ENCODE measurements at places on chromosomes 6 and 20. TPM values are rescaled to one million over a fixed set of nuclear protein-coding genes. Genes with fewer than 3 reads are reported as not detected.

Gene SCP2D1
- not detected for total RNA-seq

GRCh38 chr6:29014729-29015608 is 9.9 kb upstream of the ZNF311 start:
- peak; percentile 78 for DNase-seq

- DNase-seq: no peak
Measured at GRCh38 chr20:38303908-38304379, at the start of gene BPI. Gene BPI (plus strand): TSS chr20:38304156. CDS start chr20:38304224, 68 bp downstream.

DNA sequence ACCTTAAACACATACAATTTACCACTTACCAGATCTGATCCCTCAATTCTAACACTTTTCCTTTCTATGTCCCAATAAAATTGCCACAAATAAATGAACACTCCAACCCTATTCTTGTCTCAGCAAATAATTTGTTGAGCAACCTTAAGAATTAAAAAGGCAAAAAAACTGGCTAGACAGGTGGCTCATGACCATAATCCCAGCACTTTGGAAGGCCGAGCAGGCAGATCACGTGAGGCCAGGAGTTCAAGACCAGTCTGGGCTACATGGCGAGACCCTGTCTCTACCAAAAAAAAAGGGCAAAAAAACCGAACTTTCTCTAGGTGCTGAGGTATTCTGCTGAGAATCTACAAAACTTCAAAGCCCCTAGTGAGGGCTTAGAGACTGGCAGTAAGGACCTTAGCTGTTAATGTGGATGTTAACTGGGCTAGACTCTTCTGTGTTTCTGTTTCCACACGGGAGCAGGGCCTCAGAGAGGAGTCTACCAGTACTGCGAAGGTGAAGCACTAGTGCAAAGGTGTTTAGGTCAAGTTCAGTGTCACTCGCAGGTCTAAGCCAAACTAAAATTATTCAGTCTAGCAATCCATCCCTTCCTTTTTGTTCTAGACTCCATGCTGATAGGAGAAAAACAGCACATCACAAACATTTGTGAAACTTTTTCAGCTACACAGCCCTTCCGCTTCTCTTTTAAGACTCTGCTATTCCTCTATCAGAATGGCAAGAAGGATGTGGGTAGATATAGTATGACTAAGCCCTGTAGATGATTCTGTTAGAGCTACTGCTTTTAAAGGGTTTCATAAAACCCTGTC is 2.6 kb downstream of the FASTKD5 start:
- no peak for DNase-seq

DNA sequence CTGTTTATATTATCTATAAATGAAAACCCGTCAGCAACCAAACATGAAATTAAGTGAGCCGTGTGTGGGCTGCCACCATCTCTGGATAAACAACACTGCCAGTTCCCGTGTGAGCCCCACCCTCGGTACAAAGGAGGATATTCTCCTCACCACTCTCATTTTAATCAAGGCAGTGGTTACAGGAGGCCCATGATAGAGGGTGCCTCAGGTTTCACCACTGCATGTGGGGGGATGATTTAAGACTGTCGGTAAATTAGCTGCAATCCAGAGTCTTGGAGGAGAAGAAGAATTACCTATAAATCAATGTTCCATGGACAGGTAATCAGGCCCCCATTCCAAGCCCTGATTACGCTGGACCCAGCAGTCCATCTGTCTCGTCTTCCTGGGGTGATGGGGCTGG is 361.6 kb upstream of the SULF2 start:
- DNase-seq: no peak

DNA sequence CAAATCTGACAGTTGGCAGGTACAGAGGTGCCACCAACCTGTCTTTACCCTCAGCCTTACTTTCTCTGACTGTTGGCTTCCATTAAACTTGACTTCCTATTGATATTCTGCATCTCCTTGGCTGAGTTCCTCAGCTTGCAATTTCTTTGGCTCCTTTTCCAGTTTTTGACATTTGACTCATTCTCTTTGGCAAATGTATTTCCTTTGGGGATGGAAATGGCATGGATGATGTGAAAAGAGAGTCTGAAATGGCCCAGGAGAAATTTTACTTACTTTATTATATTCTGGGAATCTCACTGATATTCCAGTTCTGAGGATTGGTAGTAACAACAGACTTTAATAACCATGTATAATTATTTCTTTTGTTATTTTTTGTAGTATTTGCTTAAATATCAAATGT is 255.2 kb downstream of the CD109 start:
- no peak for DNase-seq

DNA sequence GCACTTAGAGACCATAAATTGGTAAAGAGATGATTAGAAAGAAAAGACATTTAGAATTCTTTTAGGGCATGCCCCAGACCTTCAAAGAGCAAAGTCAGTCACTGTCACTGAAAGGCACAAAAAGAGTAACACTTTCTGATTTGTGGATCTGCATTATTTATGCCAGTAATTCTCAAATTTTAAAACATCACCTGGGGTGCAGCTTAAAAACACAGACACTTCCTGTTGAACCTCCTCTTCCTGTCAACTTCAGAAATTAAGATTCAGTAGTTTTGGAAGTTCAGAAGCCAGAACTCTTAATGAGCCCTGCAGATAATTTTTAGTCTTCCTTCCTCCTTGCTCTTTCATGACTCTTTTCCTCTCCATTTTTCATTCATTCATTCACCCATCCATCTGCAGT is 137.5 kb downstream of the NRN1 start:
- no peak for DNase-seq

- DNase-seq: no peak
Measured at GRCh38 chr6:37685261-37685660, 12.4 kb downstream of the MDGA1 start.

DNA sequence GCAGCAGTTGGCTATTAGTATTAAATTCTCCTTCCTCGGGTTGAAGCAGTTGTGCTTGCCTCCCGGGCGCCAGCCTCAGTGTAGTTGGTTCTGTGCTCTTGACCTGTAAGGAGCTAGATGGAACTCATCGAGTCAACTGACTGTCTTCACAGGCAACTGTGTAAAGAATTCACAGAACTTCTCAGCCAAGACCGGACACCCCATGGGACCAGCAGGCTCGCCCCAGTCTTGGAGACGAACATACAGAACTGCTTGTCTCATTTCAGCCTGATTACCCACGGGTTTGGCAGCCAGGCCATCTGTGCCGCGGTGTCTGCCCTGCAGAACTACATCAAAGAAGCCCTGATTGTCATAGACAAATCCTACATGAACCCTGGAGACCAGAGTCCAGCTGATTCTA is 8.5 kb downstream of the TFAP2C start:
- DNase-seq: no peak

- DNase-seq: no peak
Measured at GRCh38 chr6:1574083-1574761, 35.5 kb upstream of the FOXC1 start.

DNA sequence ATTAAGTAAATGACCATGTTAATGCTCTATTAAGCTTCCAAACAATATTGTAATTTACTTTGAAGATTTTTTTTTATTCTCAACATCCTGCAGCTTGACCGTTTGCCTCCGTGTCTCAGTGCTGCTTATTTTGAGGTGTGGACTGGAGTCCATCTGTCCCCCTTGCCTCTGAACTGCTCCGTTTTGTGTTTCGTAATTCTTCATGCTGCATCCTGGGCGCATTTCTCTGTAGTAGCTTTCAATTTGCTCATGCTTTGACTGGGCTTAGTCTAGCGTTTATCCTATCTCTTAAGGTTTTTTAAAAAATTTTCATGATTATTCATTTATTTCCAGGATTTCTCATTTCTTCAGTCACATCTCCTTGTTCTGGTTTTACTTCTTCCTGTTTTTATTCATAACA is 37.8 kb downstream of the PTPN1 start:
- DNase-seq: no peak

Gene ABHD16B
- not detected for total RNA-seq

- DNase-seq: no peak
Measured at GRCh38 chr6:4665489-4666417, 110.5 kb upstream of the CDYL start.

Gene DNPH1
- 85.3 TPM for total RNA-seq

DNA sequence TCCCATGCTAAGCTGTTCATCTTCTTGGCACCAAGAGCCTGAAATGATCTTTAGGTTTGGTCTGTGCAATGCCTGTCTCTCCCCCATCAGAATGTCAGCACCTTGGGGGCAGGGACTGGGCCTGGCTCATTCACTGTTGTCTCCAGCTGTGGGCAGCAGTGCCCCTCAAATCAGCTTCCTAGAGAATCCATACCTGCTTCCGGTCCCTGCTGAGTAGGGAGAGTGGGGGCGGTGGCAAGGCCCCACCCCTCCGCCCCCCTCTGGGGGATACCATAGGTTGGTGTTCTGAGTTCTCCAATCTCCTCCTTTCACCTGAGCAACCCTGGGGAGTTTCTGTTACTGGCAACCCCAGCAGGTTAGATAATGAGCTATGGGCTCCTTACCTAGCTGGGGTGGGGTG is 19.2 kb upstream of the SPDEF start:
- peak; percentile 89 for DNase-seq

Gene RAB5IF
- total RNA-seq: 104 TPM

Gene RFX6
- not detected for total RNA-seq

- DNase-seq: no peak
Measured at GRCh38 chr6:109498052-109498451, 15.0 kb upstream of the ZBTB24 start.

GRCh38 chr20:24450624-24451376 is 18.6 kb upstream of the SYNDIG1 start:
- DNase-seq: no peak

DNA sequence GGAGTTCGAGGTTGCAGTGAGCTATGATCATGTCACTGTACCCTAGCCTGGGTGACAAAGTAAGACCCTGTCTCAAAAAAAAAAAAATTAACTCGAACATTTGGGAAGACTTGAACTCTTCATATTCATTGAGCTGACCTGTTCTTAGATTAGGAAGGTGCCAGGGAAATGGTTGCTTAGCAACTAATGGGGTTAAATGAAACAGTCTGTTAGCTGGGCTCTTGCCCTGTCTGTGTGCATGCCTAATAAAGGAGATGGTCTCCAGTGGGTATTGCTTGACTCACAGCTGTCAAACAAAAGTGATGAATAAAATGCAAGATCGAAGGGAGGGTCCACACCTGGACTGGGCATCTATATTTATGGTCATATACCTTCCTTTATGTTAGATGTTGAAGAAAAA is 101.8 kb downstream of the KLHL32 start:
- no peak for DNase-seq

DNA sequence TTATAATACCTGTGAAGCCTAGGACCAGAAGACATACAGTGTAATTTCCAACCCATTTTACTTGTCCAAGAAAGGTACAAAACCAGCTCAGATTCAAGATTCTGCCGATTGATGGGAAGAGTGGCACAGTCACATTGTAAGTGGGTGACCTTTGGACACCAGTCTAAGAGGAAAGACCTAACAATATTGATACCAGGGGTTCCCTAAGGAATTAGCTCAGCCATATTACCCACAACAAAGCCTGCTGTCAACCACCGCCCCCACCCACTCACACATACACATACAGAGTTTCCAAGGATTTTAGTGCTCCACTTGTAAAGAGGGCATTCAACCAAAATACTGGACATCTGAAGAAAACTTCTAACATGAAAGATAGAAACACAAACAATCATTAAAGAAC is 27.9 kb upstream of the TMEM181 start:
- no peak for DNase-seq

DNA sequence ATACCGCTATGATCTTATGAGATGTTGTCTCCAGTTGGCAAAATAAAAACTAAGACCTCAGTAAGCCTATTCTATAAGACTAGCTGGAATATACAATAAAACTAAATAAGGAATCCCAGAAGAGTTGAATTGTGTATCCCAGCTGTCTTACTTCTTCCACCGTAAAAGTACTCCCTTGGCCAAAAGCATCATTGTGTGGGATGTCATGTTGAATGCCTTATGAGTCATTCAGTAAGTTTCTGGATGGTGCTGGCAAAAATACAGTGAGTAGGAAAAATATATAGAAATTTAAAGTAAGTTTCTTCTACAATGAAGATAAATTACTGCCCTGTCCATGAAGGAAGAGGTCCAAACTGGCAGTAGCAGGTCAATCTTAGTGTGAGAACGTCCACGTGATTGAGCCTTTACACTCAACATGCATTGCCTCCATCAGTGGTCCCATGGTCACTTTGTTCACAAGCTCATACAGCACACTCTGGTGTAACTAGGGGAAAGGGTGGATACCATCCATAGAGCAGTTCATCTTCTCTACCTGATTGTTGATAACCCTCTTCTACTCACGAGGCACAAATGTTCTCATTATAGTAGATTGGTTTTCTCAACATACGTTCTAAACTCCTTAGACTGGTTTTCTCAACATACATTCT is 13.7 kb upstream of the ZNF318 start:
- DNase-seq: no peak
